ENCODE measurements at places on chromosomes 11 and 22.

DNA sequence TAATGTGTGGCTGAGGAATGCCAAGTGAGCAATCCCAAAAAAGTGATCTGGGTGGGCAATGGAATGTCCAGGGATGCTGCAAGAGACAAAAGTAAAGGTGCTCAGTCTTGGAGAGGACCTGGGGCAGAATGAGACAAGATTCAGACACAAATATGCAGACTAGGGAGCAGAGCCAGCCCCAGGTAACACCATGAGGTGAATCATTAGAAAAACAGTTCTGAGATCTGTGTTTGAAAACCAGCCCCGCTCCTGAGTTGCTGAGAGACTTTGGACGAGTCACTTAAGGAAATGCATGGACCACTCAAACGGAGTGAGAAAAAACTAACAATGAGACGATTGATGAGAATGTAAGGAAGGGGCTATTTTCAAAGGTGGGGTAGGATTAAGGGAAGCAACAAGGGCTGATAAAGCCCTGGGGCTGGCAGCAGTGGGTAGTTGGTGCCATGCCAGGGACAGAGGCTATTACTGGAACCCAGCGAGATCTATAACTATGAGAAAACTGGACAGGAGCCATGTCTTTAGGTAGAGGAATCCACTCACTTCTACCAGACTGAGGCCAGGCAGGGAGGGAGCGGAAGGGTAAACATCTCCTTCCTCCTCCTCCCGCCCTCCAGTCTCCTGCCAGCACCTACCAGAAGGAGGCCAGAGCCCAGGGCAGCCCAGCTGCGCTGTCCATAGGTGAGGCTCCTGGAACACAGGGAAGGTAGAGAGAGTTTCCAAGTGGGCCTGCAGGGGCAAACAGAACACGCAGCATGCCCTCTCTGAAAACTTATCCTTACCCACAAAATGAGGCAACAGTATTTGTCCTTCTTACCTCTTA lies 130.4 kb upstream of the TEAD1 start:
- no peak for DNase-seq

DNA sequence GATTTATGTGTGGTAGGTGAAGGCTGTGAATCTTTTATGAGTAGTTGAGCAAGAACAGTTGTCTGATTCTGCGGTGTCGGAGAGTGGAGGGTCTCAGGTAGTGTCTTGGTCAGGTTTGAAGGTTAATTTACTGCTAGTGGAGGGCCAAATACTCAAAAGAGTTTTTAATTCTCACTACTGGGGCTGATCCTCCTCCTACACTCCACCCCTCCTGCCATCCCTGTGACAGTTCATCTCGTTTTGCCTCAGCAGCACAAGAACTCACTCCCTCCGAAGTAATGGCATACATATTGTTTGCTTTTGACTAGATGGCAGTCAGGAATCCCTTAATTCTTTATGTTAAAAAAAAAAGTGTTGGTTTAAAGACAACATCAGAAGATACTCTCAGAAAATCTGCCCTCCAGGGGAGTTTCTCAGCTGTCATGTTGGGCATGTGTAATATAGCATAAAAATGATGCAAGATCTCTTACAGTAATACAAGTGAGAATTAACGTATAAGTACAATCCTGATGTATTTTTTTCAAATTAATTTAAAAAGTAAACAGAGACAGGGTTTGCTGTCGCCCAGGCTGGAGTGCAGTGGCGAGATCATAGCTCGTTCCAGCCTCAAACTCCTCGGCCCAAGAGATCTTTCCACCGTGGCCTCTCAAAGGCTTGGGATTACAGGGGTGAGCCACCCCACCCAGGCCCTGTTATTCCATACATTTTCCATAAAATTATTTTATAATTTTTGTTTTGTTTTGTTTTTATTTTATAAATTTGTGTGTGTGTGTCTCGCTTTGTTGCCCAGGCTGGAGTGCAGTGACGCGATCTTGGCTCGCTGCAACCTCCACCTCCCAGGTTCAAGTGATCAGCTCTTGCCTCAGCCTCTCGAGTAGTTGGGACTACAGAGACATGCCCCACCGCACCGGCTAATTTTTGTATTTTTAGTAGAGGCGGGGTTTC lies 1.3 kb downstream of the FAR1 start:
- no peak for DNase-seq

GRCh38 chr11:122677256-122677655 lies 21.7 kb downstream of the UBASH3B start:
- DNase-seq = no peak

DNA sequence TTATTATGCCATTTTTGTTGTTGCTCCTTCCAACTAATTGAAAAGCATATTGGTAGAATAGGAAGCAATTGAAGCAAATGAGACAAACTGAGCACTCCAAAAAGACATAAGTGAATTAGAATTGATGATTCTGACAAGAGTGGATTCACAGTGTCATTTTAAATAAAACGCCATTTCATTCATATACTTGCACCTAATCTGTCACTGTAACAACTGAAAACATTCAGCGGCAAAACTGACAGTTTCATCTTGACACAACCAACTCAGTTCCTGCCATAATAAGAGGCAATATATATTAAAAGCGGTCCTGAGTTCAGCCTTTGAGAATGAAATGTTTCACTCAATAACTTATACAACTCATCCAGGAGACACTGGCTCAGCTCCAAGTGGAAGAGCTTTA lies 306.8 kb downstream of the CNTN5 start:
- DNase-seq = no peak

DNA sequence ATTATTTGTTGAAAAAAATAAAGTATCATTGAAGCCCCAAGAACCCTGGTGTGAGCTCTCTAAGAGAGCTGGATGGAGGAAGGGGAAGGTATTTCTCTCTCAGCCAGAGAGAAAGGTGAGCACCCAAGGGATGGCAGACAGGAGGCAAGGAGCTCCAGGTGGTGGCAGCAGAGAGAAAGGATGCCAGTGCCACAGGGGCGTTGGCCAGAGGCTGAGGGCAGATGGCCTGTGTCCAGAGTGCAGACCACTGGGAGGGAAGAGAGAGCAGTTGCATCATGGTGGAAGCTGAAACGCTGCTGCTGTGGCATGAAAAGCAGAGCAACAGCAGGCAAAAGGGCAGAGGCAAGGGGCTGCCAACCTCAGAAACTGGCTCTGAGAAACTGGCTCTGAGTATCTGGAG lies 8.5 kb downstream of the SPON1 start:
- DNase-seq = no peak

- DNase-seq = no peak
Measured at GRCh38 chr11:14237444-14237961, 121.5 kb downstream of the RRAS2 start.

DNA sequence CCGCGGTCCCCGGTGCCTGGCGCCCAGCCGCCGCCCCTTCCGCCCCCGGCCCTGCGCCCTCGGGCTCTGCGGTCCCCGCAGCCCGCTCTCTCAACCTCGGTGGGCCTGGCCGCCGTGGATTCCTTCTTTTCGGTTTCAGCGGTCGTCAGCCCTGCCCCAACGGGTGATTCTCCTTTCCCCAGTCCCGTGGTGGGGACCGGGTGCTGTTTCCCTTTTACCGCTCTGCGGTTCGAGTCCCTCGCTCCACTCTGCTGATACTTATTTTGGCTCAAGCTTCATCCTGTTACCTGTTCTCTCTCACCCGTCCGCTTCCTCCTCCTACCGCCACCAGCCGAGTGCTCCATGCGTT lies 494 bp downstream of the ZDHHC5 start:
- DNase-seq = peak; percentile 23

DNA sequence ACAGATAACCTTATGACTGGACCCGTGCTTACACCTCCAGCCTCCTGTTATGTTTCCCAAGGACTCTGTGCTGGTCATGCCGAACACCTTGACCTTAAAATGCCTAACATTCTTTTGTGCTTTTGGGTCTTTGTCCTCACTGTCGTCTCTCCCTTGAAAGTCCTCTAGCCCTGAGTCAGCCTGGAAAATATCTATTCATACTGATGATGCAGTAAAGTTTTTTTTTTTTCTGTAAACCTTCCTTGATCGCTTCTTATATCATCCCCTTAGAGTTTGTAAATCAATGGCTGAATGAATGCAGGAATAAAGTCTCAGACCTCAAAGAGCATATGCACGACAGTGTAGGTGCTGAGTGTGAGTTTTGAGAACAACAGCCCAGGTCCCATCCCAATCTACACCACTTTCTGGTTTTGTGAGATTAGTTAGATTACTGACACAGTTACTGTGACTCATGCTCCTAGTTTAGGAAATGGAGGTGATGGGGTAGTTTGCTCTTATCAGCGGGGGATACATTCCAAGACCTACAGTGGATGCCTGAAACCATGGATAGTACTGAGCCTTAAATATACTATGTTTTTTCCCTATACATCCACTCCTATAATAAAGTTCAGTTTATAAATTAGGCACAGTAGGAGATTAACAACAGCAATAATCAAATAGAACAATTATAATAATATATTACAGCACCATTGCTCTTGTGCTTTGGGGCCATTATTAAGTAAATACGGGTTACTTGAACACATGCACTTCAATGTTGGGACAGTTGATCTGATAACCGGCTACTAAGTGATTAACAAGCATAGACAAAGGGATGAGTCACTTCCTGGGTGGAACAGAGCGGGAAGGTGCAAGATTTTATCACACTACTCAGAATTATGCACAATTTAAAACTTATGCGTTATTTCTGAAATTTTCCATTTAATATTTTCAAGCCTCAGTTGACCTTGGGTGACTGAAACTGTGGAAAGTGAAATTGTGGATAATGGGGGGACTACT lies 8.6 kb downstream of the TCN1 start:
- DNase-seq = peak; percentile 2

DNA sequence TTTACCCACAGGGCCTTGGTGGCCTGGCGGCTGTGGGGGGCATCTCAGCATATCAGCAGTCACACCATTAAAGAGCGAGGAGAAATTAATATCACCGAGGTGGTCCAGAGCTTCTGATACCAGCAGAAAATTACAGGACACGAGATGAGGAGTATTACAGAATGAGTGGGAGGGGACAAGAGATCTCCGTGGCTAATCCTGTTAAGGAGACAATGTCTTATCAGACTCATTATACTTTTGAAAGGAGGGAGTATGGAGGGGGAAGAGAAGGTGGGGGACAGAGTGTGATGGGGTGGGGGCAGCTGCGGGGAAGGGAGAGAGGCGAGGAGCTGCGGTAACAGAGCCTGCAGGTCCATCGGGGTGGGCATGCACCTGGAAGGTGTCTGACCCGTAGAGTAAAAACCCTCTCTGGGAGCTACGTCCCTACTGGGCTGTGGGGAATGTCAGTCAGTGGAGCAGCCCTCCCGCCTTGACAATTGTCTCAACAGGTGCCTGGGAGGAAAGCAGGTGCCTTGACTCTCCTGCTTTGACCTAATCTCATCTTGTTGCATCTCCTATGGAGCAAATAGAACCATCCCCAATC lies 224.2 kb downstream of the CEP164 start:
- DNase-seq = no peak

GRCh38 chr11:77214557-77214956 lies 86.5 kb downstream of the MYO7A start:
- no peak for DNase-seq

- DNase-seq = no peak
Measured at GRCh38 chr22:32623943-32624342, 149.3 kb downstream of the FBXO7 start.

DNA sequence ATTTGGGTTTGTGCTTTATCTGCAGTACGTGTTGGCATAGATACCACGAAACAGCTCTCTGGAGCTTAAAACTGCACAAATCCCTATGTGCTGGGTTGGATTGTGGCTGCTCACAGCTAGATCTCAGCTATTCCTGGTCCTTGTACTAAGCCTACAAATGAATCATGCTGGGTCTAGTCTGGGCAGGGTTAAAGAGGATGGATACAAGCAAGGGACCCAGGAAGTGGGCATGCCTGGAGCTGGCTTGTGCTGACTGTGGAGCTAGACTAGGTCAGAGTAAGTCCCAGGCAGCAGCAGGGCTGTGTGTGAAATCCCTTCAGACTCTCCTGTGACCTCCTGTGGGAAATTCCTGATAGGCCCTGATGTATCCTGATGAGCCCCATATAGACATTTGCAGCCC lies 3.9 kb upstream of the E2F8 start:
- no peak for DNase-seq

DNA sequence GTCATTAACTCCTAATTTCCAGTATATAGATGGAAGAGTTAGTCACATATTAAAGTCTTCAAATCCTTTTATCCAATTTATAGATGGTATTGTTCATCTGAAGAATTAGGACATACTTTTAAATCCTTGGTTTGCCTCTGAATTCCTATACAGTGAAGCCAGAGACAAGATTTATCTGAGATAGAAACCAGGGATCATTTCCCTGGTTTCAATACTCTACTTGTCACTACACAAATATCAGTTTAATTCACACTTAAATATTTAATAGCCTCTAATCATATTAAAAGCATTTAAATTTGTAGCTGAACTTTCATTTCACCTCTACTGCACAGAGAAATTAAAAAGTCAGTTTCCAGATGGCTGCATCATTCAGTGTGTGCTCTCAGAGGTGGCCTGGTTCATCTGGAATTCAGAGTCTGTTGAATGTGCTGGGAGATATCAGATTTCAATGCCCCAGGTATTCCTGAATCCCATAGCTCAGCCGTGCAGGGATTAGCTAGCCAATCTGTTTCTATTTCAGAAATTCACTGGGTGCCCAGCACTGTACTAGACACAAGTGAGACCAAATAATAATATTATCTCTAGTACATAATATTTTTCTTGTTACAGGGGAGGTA lies 344.3 kb downstream of the AASDHPPT start:
- DNase-seq = no peak

DNA sequence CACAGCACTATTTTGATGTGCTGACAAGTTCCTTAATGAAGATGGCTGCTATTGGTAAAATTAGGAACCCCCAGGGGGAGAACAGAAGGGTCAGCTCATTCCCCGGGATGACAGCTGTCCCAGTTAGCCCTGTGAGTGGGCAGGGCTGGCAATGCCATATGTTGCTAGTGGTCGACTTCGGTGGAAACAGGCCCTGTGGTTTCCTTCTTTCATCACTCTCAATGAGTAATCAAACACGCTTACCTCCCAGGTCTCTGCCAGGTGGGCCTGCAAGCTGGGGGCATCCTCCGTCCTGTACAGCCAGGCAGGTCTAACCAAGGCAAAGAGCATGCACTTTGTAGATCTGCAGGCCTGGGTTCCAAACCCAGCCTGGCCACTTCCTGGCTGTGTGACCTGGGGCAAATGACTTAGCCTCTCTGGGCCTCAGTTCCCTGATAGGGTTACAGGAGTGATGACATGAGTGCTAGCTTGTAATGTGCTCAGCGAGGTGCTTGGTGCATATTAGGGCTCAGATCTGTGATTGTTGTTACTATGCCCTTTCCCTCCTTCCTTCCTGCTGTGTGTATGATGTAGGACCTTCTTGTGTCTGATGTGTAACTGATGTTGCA lies 85.2 kb downstream of the TSPAN18 start:
- no peak for DNase-seq

Data from activated T-helper 1 cell treated with anti-CD3 and anti-CD28 coated beads, Interleukin-2, amount 50 U/mL, for 16 hours (primary cell).